NCI-H82 (cell line): ENCODE measurements at places on chromosomes 16 and 17.

- no peak for DNase-seq
Measured at GRCh38 chr17:6457688-6458459, 13.6 kb downstream of the PIMREG start.

- DNase-seq, result no peak
Measured at GRCh38 chr16:84020353-84020752, 22.2 kb downstream of the SLC38A8 start.

DNA sequence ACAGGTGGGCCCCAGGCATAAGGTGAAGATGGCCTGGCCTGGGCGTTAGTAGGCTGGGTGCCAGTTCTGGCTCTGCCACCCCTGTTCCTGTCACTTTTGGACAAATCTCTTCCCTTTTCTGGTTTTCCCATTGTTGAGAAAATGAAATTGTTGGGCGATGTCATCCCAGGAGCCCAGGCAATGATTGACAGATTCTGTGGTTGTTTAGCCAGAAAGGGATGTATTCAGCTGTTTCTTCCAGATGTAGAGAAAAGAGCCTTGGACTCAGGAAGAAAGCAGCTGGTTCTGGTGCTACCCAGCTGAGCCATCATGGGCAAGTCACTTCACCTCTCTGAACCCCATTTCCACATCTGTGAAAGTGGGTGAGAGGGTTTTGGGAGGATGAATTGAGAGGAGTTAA, 60.1 kb upstream of the MRTFB start:
- DNase-seq, result no peak

DNA sequence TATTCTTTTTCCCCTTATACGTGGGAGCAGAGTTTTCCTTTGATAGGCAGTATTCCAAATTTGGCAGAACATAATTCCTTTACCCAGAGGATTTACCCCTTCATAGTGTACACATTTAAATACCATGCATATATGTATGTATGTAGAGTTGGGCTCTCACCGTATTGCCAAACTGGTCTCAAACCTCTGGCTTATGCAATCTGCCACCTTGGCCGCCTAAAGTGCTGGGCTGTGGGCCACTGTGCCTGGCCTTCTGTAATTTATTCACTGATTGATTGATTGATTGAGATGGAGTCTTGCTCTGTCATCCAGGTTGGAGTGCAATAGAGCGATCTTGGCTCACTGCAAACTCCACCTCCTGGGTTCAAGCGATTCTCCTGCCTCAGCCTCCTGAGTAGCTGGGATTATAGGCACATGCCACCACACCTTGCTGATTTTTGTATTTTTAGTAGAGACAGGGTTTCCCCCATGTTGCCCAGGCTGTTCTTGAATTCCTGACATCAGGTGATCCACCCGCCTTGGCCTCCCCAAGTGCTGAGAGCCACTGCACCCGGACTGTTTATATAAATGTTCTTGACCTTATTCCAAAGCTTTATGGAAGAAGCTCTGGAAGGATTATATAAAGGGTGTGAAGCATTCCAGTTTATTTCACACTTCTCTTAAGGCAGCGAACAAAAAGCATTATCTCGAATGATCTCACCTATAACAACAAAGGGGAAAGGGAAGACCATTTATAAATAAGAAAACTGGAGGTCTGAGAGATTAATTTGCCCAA, 14.9 kb downstream of the GLG1 start:
- DNase-seq, result no peak

- no peak for DNase-seq
Measured at GRCh38 chr17:14067347-14067746, 2.0 kb upstream of the COX10 start.

DNA sequence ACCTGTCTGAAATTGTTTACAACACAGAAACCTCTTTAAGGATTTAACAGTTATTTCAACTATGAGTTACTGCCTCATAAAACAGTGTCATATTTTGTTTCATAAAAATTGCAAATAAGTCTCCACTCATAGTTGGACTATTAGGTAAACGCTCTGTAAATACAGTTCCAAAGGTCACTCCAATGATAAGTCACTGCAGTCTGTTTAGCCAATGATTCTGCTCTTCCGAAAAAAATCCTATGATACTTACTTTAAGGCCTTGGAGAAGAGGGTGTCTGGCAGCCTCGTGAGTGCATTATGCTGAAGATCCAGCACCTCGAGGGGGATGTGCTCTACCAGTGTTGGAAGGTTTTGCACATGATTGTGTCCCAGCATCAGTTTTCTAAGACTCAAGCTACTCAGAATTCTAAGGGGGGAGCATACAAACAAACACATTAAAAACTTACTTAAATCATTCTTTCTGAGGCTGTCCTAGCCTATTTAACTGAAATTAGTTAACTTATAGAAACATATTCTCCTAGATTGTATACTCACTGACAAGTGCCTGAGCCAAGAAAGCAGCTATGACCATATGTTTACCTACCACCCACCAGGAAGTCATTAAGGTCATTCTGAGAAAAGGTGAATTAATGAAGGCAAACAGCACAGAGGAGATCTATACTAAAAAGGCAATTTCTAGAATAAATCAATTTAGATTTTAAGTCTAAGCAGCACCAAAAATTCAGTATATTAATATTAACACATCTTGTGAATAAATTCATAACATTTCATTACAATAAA, 41.1 kb downstream of the MARVELD3 start:
- no peak for DNase-seq

GRCh38 chr17:79789943-79790804, 6.7 kb downstream of the CBX8 start:
- peak; percentile 78 for DNase-seq

DNA sequence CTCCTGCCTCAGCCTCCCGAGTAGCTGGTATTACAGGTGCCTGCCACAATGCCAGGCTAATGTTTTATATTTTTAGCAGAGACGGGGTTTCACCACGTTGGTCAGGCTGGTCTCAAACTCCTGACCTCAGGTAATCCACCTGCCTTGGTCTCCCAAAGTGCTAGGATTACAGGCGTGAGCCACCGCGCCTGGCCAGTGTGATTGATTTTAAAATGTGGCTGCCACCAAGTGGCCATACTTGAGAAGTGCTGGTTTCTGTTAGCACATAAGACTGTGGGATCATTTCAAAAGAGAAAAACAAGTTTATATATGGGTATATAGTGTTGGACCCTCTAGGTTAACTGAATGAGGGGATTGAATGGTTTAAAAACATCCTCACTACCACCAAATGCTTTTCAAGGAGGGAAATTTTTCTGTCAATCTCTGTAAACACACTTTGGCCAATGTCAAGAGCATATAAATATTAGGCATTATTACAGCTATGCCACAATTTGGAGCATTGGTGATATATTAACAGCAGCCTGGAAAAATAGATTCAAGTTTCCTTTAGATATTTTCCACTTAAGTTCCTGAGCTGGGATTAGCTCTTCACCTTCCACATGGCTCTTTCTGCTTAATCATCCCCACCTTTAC, 13.5 kb upstream of the DHRS13 start:
- DNase-seq, result peak; percentile 63

GRCh38 chr17:46818316-46818928, at the start of gene WNT3:
TSS of gene WNT3 (minus strand) at chr17:46818692. CDS start at chr17:46818597, 95 bp downstream.
- DNase-seq, result peak; percentile 80

DNA sequence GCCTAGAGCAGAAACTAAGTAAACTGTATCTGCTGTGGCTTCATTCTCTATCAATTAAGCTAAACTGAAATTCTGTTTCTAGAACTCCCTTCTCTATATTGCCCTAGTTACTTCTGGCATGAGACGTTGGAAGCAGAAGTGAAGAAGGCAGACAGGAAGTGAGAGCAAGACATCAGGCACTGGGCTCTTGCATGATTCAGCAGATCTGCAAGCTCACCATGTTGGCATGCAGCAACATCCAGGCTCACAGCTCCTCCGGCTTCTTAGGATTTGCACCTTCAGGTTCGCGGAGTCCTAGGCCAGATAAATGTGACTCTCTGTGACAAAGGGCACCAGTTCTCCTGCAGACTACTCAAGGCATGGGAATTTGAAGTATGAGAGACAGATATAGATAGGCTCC, 148.3 kb downstream of the CDH8 start:
- no peak for DNase-seq

- no peak for DNase-seq
Measured at GRCh38 chr17:27644586-27644985, 13.6 kb downstream of the LGALS9 start.

DNA sequence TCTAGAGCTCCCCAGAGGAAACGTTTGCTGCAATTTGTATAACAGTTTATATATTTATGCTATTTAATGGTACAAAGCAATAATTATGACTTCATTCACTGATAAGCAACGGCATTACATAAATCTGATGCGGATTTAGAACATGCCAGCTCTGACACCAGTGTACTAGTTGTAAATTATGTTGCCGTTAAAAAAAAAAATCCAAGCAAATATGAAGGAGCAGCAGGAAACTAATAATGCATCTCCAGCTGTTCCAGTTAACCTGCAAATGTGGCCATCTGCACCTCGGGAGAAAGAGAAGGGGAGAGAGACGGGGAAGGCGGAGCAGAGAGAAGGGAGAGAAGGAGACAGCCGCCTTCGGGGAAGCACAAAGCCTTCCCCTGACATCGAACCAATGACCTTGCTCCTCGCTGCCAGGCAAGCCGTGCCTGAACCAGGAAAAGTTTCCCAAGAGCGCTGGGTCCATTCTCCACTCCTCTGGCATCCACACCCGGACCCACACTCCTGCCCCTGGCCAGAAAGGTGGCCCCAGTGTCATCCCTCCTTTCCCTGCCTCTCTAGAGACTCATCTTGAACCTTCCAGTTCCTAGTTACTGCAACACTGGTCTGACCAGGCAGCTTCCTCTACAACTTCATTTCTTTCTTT, 174.8 kb downstream of the C16orf78 start:
- DNase-seq, result peak; percentile 4

DNA sequence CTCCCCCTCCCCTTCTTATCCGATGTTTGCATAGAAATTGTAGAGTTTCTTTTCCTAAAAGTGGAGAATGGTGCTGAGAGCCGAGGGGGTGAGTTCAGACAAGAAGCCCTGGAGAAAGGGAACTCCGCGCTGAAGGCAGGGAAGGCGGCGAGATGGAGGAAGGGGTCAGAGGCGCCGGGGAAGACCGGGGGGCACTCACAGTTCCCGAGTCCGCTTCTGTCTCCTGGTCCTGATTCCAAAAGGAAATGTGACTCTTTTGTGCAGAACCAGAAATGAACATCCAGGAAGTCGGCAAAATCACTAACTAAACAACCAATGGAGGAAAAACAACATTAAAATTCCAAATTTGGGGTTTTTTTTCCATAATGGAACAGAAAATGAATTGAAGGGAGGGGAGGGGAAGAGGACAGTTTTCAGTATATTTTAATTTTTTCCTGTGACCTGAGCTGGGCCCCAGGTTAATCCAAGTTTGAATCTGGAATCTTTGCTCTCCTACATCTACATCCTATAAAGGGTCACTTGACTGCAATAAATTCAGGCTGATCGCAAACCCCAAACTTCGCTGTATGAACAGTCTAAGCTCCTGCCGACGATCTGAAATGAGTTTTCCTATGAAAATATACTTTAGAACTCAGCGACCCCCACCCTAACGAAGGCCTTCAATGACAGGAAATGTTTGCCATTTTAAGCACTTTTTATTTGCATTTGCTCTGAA, 252.3 kb downstream of the C16orf95 start:
- DNase-seq, result no peak

- DNase-seq, result no peak
Measured at GRCh38 chr16:23406546-23407240, 46.3 kb downstream of the COG7 start.

DNA sequence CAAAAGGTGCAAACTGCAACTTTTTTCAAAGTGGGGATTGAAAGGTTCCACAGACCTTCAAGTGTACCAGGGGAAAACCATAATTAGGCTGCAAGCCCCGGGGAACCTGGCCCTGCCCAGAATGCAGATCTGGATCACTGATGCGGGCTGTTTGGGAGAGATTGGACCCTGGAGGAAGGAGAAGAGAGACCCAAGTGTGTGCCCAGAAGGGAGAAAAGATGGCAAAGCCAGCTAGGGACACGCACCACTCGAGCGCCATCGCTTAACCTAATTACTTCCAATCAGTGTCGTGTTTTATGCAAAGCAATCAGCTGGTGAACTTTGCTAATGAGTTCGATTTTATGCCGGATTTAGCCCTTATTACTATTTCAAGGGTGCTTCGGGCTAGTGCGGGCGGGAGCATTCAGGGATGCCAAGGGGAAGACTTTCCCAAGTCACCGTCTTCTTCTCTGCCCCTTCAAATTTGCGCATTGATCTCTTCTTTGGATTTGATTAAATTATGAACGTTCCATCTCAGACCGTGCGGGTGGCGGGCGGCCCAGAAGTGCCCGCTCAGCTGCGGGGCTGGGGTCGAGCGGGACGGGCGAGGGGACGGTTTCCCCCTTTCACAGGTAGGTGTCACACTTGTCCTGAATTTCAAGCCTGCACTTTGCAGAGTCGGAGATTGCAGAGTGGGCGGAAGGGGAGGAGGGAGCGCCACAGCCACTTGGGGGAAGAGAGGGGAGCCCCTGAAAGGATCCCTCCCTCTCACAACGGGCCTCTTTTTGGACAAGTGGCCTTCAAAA, 4.0 kb downstream of the IRX5 start:
- peak; percentile 69 for DNase-seq

GRCh38 chr17:65389426-65389825, 172.0 kb downstream of the AXIN2 start:
- DNase-seq, result no peak

DNA sequence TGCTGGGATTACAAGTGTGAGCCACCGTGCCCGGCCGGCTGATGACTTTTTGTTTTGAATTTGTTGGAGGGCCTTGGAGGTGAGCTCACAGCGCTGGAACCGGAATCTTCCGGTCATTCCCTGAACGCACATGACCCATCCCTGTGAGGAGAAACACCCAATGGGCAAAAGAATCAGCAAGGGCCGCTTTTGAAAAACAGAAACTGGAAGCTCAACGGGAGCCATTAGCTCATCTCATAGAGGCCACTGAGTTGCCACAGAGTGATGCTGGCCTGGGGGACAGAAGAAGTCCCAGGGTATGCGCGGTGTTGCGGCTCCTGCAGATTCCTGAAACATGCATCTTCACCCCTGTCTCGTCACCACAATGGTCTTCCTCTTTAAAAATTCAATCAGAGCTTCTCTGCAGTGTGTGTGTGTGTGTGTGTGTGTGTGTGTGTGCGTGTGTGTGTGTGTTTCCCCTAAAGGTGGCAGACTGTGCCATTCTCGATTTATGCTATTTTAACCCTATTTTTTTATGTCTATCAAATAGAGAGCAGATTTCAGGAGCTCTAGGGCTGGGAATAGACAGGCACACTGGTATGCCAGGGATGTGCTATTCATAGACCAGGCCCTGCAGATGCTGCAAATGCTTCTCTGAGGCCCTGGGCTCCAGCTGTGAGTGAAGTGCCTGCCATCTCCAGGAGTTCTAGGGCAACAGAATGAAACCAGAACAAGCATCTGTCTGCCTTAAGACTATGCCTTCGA, 68.3 kb downstream of the MARCHF10 start:
- DNase-seq, result no peak

- peak; percentile 63 for DNase-seq
Measured at GRCh38 chr17:44878627-44879221, 20.5 kb downstream of the EFTUD2 start.
